ENCODE measurements at places on chromosomes 1 and 21. TPM values are rescaled to one million over a fixed set of nuclear protein-coding genes. Genes with fewer than 3 reads are reported as not detected.

CDA gene
- 2.0 TPM for total RNA-seq

CCDC30 gene
- total RNA-seq = 0.66 TPM

BARHL2 gene
- total RNA-seq = not detected

KRTAP19-8 gene
- total RNA-seq = not detected

OLFM3 gene
- not detected for total RNA-seq

GPR61 gene
- 0.57 TPM for total RNA-seq

KCNJ10 gene
- total RNA-seq = not detected

CR2 gene
- total RNA-seq = not detected

KAZN gene
- 2.2 TPM for total RNA-seq

KCNK2 gene
- 0.44 TPM for total RNA-seq

KLHDC7A gene
- total RNA-seq = not detected

TIE1 gene
- not detected for total RNA-seq

ADAMTSL4 gene
- total RNA-seq = 2.4 TPM

OR2L8 gene
- total RNA-seq = not detected

TMEM240 gene
- total RNA-seq = 4.4 TPM

KANK4 gene
- total RNA-seq = not detected

USP33 gene
- total RNA-seq = 55.4 TPM

LCE2B gene
- total RNA-seq = not detected

KCNH1 gene
- total RNA-seq = 1.1 TPM

AKNAD1 gene
- total RNA-seq = not detected

CD5L gene
- not detected for total RNA-seq

IL10 gene
- total RNA-seq = 0.86 TPM

NID1 gene
- 145 TPM for total RNA-seq

NBPF6 gene
- total RNA-seq = 1.1 TPM

LRRC3 gene
- total RNA-seq = 0.29 TPM

DNAJC11 gene
- total RNA-seq = 43.8 TPM

SPATA17 gene
- total RNA-seq = under 0.01 TPM

NTRK1 gene
- not detected for total RNA-seq

BMP8B gene
- 0.14 TPM for total RNA-seq

LORICRIN gene
- not detected for total RNA-seq

LCE6A gene
- not detected for total RNA-seq

HFM1 gene
- total RNA-seq = 0.22 TPM

IARS2 gene
- total RNA-seq = 76.9 TPM

UTS2 gene
- total RNA-seq = not detected

CLEC20A gene
- not detected for total RNA-seq

CCDC185 gene
- not detected for total RNA-seq

MCOLN2 gene
- total RNA-seq = 0.29 TPM
